ENCODE measurements at places on chromosomes 7 and 10.

GRCh38 chr10:30011396-30011795, 48.0 kb downstream of the JCAD start:
- DNase-seq, result no peak

DNA sequence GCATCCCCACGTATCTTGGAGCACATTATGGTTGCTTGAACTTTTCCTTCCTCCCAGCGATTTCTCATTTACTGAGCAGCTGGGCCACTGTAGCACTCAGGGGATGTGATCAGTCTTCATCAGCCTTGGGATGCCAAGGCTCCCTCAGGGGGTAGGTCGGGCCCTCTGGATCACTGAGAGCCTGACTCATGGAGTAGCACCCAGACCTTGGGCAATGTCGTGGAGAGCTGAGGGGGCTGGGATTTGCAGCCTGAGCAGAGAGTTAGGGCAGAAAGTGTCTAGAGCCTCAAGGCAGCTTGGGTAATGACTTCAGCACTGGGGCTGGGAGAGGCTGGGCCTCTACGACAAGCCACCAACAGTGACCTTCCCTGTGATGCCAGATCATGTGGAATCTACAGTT, 86.5 kb upstream of the CXCL12 start:
- DNase-seq, result no peak

- no peak for DNase-seq
Measured at GRCh38 chr7:101757879-101758278, 59.5 kb upstream of the CUX1 start.

DNA sequence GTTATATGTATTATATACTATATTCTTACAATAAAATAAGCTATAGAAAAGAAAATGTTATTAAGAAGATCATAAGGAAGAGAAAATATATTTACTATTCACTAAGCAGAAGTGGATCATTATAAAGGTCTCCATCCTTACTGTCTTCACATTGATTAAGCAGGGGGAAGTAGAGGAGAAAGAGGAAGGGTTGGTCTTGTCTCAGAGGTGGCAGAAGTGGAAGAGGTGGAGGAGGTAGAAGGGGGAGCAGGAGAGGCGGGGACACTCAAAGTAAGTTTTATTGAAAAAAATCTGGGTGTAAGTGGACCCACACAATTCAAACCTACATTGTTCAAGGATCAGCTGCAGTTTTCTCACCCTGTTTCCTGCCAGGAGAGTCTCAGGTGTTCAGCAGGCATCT, 28.9 kb upstream of the ERCC6 start:
- no peak for DNase-seq

- DNase-seq, result no peak
Measured at GRCh38 chr10:133082685-133083421, 4.9 kb upstream of the ADGRA1 start.

DNA sequence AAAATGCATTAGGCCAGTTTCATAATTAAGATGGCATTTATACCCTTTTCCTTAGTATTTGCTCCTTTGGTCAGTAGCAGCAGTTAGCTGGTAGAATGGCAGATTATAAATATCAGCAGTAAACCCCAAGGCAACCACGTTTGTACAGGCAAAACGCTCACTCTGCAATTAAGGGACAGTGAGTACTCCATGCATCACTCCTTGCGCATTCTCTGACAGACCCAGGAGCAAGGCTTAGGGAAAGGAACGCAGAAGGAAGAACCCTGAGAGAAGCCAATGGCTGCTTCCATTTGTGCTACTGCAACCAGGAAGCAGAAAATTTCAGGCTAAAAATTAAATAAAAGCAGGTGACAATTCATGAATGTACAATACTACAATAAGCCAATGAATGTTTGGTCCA, 12.9 kb downstream of the ETV1 start:
- no peak for DNase-seq

- no peak for DNase-seq
Measured at GRCh38 chr10:78190051-78190825, 156.6 kb downstream of the RPS24 start.

DNA sequence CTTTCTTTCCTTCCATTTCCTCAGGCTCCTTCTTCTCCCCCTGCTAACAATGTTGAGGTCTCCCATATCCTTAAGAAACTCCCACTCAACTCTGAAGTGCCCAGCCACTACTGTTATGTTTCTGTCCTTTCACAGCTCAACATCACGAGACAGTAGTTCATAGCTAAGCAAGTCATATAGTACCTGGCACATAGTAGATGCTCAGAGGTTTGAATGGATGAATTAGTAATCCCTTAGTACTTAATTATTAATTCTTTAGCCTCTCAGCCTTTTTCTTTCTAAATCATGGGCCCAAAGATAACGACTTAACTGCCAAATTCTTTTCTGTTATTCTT, 22.6 kb downstream of the CSGALNACT2 start:
- DNase-seq, result no peak

DNA sequence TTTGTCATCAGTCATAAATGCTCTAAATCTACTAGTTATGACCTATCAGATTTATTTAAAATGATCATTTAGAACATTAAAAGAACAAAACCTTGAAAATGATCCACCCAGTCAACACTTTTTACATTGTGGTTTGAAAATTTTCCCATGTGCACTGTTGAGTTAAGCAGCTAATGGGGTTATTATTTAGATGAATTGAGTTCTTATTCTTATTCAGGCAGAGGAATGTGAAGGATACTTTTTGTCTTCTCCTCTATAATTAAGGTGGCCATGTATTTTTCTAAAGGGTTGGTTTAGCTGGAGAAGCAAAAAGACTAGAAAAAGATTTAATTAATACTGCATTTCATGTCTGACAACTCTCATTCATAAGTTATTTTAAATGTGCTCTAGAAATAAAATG, 74.9 kb upstream of the FEZF1 start:
- no peak for DNase-seq

GRCh38 chr10:17510242-17510908, 56.0 kb upstream of the ST8SIA6 start:
- DNase-seq, result no peak

GRCh38 chr10:102408728-102409603, 9.6 kb downstream of the PSD start:
- peak; percentile 76 for DNase-seq

DNA sequence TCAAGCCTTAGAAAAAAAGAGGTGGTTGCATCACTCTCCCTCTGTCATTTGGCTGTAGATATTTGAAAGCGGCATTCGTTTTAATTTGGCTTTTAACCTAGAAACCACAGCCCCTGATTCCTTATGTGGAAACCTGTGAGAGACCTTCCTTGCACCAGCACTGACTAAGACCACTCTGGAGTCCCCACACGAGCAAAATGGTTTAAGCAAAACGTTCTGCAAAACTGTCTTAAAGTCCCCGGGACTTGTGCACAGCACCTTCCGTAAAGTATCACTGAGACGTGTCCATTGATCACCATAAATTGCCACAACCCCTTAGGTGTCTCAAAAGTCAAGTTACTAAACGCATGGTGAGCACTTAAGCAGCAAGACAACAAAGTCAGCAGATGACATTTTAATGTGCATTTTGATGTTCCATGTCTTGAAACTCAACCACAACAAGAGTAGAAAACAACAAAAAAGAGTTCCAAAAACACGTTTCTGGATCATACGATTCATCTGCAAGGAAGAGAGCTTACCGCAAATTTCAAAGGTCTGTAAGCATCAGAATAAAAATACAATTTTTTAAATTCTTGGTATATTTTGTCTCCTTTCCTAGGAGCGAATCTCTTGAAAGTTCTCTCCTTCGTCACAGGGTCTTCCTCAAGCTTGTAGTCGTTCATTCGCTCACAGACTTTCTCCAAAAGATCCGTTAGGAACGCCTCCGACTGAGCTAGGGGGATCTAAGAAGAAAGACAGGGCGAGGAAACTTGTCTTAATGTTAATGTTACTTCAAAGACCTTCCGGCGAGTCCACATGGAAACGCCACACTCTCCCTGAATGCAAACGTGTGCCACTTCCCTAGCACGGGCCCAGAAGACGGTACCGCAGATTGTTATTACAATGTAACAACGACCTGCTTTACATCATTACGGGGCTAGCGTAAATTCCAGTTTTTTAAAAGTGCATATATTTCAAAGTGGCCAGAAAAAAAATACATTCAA, 37.7 kb downstream of the CNPY1 start:
- no peak for DNase-seq

DNA sequence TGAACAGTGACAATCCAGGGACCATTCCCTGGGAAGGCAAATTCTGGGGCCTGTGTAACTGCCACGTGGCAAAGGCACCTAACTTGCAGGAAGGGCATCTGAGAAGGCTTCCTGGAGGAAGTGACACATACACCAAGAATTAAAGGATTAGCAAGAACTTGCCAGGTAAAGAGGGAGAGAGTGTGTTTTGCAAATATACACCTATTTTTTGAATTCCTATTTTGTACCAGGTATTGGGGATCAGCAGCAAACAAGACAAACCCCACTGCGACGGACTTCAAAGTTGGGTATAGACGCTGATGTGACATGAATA, 206.5 kb upstream of the ZMIZ1 start:
- DNase-seq, result no peak

DNA sequence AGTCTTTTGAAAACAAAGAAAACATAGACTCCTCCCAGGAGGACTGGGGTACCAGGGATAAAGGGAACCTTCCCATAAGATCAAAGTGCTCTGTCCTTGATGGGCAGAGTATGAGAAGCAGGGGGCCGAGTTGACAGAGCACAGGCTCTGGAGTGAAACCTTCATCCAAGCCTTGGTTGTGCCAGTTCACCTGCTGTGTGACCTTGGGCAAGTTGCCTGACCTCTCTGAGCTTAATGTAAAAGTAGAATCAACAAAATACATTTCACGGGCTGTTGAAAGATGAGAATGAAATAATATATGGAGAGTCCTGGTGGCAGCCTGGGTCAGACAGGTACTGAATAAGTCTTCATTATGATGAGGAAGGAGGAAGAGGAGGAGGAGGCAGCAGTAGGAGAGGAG, 69.9 kb downstream of the SLIT1 start:
- no peak for DNase-seq

- no peak for DNase-seq
Measured at GRCh38 chr10:123087348-123087747, 48.4 kb upstream of the HMX3 start.

DNA sequence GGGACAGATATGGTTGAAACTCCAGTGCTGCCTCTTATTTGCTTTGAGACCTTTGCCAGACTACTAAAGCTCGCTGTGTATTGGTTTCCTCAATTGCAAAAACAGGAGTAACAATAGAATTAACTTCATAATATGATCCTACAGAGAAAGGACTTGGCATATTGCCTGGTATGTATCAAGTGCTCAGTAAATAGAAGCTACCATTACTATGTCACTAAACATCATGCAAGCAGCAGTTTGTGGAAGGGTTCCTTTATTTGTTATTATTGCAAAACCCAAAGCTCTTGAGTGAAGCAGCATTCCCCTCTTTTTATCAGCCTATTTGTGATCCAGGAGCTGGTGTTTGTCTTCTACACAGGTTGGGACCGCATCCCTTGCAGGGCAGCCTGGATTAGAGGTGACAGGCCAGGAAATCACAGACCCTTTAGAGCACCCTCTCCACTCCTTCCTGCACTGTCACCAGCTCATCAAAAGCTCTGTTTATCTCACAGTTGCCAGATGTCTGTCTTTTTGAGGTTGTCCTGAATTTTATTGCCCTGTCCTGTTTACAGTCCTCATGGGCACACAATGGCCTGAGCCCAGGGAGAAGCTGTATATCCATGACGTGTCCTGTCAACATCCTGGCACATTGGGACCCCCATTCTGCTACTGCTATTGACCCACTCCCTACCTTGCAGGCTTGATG, 121.5 kb downstream of the SNX10 start:
- no peak for DNase-seq

DNA sequence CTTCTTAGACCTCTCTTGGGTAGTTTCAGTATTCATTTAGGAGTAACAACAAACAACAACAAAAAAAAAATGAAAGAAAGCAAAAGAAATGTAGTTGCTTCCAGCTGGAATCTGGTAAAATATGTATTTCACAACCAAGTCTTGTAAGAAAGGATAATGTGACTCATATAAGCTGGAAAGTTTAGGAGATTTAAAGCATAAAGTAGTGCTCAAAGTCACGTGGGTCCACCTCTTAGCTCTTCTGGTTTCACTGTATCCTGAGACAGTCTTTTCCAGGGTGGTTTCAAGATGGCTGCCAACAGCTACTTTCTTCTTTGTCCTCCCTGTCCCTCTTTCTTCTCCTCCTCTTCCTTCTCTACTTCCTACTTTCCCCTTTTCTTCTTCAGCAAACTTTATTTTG, 69.5 kb upstream of the CDK13 start:
- no peak for DNase-seq

DNA sequence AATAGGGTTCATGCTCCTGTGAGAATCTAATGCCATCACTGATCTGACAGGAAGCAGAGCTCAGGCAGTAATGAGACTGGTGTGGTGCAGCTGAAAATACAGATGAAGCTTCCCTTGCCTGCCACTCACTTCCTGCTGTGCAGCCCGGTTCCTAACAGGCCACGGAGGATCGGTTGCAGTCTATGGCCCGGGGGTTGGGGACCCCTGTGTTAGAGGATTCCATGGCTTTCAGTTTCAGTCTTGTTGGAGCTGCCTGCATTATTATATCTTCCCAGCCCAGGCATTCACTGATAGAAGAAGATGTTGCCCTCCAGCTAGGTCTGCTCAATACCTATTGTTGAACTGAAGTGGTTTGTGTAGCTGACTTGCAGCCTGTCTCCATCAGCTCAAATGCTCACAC, 1298.8 kb downstream of the TYW1 start:
- DNase-seq, result no peak

GRCh38 chr7:2381881-2382509, 21.4 kb upstream of the CHST12 start:
- DNase-seq, result no peak

GRCh38 chr10:74743401-74743800, 83.0 kb upstream of the KAT6B start:
- no peak for DNase-seq

DNA sequence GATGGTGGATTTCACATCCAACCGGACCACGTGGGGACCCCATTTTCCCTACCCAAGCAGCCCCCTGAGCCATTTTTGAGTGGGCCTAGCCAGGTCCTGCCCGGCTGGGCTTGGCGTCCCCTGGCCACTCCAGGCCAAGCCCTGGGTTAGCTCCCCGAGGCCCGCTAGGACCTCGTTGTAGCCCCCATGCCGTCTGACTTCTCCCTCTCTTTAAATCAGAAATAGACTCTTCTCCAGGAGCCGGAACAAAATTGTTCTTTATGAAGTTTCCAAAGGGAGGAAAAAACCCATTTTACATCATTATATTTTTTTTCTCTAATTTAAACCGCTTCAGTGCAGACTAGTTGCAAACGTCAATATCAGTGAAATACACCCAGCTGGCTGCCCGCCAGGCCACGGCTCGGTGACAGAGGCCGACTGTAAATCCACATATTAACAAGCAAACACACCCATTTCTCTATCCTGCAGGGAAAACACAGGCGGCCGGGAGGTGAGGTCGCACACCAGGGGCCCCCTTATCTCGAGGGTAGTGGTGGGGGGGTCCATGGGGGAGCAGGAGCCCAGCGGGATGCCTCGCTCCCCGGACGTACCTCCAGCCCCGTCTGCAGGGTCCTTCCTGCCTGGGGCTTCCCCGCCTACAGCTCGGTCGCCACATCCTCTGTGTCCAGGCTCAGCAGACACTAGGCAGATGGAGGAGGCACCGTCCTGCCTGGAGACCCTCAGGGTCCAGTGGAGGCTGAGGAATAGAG, 72.7 kb downstream of the ELFN1 start:
- no peak for DNase-seq
